ENCODE measurements at places on chromosomes 1 and 21.

DNA sequence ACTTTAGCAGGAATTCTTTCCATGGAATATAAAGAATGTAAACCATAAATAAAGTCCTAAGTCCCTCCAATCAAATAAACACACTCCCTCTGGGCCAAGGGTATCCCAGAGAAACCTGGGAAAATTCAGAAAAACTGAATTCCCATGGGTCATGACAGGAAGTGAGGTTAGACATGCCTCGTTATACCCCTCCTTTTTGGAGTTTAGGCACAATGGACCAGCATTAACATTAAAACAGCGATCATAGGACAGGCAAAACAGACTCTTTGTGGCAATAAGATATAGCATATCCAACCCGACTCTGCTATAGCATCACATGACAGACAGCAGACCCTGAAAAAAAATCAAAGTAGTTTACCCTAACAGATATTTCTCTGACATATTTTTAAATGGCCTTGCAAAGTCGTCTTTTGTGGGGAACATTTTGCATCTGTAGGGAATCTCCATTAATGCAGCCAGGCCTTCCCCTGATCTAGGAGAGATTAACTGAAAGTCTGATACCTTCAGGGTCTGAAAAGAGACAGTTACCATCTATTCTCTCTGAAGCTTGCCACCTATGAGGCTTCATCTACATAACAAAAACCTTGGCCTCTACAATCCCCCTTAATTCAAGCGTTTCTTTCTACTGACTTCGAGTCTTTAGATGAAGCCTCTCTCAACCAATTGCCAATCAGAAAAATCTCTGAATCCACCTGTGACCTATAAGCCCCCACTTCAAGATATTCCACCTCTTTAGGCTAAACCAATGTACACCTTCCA, 143.0 kb upstream of the KCNK1 start:
- no peak for DNase-seq

DNA sequence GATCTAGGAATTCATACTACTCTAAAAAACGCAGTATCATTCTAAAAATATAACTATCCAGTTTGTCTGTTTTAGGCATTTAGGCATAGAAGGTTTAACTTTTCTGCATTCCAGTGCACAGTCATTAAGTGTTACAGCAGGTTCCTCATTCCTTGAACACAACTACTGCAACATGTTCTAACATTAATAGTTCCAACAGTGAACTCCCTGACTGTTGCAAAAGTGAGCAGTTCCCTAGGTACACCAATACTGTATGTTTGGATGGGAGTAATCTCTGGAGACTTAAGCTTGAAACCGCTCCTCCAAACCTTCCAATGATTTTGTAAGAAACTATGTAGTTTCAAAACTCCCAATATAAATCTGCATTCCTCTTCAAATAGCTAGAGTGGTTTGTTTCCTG, 46.2 kb downstream of the UCHL5 start:
- DNase-seq: no peak

DNA sequence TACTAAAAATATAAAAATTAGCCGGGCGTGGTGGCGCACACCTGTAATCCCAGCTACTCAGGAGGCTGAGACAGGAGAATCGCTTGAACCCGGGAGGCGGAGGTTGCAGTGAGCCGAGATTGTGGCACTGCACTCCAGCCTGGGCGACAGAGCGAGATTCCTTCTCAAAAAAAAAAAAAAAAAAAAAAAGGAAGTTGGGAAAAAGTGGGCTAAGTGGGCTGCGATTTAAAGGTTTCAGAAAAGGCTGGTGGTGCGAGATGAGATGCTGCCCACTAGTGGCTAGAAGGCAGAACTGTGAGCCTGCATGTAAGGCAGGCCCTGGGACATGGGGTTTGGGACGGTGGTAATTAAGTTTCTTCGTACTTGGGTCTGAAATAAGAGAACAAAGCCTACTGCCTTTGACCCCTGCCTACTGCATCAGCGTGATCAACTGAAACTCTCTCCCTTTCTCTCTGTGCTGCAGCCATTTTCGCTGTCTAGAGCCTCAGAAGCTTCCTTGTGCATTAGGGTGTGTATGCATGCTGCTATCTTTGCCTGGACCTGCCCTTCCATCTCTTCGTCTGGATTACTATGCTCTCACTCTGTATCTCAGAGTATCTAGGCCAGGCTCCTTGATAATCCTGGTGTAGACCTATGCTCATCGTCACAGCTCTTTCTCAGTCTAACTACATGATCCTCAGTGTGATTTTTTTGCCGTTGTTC, 12.4 kb downstream of the FMOD start:
- DNase-seq: no peak

DNA sequence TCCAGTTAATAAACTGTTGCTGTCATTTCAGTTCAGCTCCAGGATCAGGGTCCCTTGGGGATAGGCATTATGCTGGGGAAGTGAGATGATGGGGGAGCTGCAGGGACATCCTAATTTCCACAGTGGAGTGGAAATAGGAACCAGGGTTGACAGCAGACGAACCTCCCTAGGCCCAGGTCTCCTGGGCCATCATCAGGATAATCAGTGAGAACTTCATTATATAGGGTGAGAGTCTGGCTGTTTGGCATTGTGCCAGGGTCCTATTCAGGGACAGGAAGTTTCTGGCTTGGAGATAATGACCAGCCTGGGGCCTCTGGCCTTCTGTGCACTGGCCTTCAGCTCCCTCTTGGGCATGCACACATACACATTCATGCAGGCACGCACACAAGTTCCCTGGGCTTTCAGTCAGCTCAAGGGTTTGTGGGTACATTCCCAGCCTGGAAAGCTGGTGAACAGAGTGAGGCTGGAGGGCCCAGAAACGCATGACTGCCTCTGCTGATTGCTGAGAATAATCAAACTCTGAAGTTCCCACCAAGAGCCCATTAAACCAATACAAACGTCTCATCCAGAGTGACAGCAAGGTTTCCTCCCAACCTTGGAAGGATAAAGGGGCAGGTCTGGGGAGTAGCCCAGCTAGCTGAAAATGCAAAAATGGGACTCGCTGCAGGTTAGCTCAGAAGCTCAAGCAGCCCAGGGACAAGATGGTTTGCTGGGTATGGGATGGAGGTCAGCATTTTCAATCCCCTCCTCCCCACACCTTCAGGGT, 13.9 kb upstream of the LRIG2 start:
- no peak for DNase-seq

GRCh38 chr1:1528301-1529267, 11.8 kb downstream of the TMEM240 start:
- no peak for DNase-seq

DNA sequence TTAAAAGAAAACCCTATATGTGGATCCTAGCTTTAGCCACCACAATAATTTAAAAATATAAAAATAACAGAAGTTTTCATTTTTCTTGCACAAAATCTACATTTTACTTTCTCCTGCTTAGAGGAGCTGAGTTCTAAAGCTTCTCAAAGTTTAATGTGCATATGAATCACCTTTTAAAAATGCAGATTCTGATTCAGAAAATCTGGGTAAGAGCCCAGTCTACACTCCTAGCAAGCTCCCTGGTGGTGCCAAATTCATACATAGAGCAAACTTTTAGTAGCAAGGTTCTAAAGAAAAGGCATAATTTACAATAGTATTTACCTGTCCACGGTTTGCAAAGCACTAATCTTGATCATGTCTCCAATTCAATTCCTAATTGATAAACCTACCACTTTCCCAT, 19.3 kb downstream of the RSBN1 start:
- no peak for DNase-seq

- no peak for DNase-seq
Measured at GRCh38 chr21:14585122-14585521, 39.0 kb upstream of the SAMSN1 start.

DNA sequence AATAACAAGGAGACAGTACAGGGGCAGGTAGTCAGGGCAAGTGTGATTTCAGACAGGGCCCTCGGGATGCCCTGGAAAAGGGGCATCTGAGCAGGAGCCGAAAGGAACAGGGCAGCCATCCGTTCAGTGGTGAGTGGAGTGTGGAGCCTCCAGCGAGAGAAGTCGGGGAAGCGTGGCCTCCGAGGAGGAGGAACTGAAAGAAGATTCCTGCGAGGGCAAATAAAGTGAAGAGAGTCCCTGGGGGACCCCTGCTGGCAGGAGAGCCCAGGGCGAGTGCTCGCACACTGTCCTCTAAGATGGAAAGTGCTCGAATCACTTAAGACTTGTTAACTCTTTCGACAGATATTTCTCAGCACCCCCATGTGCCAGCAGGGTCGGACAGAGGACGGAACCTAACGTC, 3.5 kb upstream of the UTS2 start:
- DNase-seq: no peak

GRCh38 chr1:161061419-161061818, 8.3 kb downstream of the ARHGAP30 start:
- no peak for DNase-seq

GRCh38 chr1:165738794-165739193, 29.9 kb downstream of the TMCO1 start:
- DNase-seq: no peak

GRCh38 chr21:31766899-31767298, 35.0 kb upstream of the SCAF4 start:
- no peak for DNase-seq

DNA sequence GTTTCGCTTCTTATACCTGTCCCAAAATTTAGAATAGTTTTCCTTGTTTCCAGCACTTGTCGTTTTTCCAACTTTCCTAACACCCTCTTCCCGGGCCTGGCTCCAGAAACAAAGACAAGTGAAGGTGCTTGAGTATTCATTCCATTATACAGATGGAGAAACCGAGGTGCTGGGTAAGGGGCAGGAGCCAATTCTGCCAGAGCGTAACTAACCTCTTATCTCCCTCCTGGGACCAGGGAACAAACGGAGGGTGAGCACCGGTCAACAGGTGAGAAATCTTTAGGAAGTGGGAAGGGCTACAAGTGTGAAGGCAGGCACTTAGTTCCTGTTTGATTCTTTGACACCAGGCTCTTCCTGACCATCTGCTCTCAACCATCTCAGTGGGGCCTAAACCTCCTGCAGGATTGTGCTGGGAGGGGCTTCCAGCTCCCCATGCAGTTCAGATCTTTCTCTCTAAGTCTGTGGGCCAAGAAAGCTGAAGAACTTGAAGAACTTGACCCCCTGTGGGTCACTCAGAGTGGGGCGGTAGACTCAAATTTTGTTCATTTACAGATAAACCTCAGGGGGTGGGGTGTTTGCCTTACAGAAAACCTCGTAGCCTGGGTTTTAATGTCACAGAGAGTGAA, 8.7 kb downstream of the PLXNA2 start:
- no peak for DNase-seq

DNA sequence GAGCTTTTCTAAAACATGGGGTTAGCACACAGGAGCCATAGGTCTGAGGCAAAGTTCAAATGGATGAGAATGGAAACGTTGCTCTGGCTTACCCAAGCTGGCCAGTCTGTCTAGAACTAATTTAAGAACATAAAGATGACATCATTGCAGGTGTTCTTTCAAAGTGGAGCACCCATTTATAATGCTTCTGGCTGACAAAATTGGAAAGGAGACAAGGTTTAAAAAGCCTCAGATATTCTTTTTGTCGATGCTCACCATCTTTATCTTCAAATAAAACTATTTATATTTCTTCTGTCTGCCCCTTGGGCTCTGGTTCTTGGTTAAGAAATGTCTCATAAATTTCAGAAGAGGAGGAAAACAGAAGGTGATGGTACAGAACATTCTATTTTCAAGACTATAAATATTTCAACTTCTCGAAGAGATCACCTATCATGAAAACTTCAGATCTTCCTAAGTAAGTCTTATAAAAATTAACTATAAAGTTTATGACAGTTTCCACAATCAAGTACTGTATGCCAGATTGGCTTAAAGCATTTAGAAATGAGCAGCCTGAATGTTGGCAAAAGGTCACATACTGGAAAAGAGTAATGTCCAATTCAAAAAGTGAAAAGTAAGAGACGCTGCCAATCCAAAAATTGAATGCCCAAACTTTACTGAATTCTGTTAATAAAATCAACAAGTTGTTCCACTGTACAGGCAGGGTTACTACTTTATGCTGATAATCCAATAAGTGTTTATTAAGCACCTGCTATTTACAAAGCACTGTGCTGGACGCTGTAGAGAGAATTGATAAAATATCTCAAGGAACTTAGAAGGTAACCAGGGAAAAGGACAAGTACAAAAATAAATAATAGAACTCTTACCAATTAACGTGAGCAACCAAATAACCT, 92.0 kb downstream of the ETS2 start:
- DNase-seq: no peak

DNA sequence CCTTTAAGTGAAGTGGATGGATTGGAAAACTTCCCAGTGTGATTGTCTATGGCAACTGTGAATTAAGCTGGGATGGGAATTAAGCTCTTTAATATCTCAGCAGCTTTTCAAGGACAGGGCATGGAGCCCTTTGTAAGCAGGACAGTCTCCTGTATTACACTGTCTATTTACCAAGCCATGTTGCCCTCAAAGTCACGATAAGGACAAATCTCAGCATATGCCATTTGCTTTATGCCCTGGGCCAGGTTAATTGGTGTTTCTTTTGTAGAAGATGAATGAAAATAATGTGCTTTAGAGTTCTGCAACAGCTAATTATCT, 17.6 kb downstream of the UTP25 start:
- no peak for DNase-seq

- DNase-seq: no peak
Measured at GRCh38 chr1:152436593-152437496, 22.8 kb upstream of the CRNN start.

DNA sequence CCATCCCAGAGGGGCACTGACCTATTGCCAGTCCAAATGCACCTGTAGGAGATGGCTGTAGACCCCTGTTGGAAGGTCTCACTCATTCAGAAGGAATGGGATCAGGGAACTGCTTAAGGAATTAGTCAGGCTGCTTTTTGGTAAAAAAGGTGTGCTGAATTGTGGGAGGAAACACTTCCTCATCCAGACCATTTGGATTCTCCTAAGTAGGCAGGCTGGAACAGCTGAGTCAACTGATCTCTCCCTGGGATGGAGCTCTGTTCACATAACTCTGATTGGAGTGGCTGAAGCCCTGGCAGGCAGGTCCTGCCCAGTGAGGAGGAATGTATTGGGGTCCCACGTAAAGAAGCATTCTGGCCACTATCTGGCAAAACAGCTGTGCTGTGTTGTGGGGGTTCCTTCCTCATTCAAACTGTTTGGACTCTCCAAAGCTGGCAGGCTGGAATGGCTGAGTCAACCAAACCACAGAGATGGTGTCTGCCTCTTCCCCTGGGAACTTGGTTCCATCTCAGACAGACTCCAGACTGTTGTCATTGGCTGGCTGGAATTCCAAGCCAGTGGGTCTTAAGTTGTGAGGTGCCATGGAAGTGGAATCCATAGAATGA, 70.7 kb upstream of the PDC start:
- no peak for DNase-seq

DNA sequence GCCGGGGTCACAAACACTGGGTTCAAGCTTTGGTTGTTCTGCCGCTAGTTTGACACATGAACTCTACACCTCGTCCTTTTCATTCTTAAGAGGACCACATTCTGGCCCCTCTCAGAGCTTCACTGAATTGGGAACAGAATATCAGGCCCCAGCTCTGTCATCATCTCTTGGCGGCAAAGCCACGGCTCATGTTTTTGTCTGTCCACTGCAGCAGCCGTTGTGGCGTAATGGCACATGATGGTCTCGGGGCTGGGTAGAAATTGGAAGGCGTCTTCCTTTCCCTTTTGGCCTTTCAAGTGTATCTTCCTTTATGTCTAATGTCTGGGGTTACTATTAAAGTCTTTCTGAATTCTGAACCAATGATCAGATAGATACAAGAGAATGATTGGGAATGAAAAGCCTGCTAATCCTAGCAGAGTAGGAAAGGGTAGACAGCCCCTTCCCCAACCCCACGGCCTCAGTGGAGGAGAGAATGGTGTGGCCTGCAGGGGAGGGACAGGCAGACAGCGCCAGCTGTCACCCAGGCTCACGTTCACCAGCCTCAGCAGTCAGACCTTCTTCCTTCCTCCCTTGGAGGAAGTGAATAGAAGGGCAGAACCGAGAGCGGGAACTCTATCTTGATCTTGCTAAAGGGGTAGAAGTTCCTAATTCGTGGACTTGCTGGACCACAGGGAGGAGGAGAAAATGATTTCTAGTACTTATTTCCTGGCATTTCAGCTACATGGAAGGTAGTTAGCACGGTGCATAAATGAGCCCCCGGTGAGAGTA, 498.1 kb downstream of the KIF26B start:
- DNase-seq: no peak

Data from BJ (cell line).